ENCODE measurements at places on chromosomes 4 and X.

DNA sequence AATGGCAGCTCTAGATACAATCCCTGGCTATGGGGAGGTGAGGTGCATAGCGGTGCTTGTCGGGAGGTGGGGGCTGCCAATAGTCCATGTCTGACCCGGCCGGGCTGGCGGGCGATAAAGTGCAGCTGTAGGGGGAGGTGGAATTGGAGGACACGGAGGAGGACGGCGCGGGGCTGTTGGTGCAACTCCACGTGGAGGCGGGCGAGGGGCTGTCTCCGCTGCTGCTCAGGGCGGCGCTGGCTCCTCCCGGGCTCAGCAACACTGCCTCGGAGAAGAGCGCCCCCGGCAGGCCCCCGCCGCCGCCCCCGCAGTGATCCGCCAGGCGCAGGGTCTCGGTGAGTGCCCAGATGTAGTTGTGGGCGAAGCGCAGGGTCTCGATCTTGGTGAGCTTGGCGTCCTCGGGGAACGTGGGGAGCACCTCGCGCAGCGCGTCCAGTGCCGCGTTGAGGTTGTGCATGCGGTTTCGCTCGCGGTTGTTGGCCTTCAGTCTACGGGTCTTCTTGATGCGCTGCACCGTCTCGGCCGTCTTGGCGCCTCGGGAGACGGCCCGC, 1.3 kb downstream of the NEUROG2 start:
- no peak for DNase-seq

DNA sequence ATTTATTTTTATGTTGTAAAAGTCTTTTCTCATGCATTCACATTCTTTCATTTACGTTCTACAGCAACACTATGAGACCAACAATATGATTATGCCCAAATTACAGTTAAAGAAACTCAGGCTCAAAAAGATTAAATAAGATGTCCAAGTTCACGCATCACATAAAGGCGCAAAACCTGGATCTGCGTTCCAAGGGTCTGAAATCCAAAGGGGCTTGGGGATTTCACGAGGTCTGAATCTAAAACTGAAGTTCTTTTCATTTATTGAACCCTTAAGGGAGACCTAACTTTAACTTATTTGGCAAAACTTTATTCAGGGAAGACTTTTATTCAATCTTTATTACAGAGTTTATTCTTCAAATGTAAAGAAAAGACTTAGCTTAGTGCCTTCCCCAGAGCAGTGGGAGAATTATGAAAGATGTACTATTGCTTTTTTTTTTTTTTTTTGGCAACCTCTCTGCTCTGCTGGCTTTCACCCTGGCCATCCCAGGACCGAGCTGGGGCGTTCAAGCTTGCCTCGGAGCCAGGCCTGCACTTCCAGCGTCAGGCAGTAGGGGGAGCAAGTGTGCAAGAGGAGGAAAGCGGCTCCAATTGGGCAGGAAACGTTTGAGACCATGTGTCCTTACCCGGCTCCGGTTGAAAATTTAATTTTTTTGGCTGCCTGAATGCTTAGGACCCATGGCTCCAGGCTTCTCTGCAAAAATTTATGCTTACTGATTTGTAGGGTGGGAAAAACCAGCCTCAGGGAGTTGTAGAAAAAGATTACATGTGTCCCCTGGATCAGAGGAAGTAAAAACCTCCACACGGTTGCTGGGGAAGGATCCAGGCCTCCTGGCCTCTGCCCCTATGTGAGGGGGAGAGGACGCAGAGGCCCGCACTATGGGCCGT, 344.3 kb upstream of the KLF3 start:
- DNase-seq = peak; percentile 93

GRCh38 chr4:81550388-81550859, 78.7 kb upstream of the RASGEF1B start:
- DNase-seq = no peak

DNA sequence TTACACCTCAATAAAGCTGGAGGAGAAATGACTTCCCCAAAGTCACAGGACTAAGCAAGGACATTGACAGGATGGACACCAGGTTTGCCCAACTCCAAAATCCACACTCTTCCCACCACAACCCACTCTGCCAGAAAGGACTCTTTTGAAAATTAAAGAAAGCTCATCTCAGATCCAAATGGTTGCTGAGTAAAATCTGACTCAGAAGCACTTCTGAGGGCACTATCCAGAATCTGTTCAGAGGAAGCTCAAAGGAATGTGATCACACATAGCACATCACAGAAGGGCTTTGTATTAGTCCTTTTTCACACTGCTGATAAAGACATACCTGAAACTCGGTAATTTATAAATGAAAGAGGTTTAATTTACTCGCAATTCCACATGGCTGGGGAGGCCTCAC, 155.5 kb downstream of the RAB28 start:
- DNase-seq = no peak

DNA sequence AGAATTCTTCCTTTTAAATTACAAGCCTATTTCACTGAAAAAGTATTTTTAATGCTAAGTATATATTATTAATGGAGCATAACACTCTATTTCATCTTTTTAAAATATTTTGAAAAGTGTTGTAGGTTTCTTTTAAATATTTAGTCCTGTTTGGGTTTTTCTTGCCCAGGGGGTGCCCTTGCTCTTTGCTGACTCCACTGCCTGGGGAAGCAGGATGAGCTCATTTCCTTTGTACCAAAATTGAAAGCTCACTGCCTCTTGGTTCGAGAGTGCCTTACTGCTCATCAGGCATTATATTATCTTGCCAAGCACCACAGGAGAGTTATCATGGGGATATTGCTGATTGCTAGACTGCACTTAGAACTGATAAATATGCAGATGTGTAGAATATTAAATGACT, 819.2 kb downstream of the PCDH18 start:
- DNase-seq = no peak

DNA sequence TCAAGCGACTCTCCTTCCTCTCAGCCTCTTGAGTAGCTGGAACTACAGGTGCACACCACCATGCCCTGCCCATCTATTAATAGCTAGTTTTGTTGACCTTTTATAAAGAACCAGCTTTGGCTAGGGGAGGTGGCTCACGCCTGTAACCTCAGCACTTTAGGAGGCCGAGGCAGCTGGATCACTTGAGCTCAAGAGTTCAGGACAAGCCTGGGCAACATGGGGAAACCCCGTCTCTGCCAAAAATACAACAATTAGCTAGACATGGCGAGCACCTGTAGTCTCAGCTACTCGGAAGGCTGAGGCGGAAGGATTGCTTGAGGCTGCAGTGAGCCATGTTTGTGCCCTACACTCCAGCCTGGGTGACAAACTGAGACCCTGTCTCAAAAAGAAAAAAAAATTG, 2.7 kb downstream of the TKTL1 start:
- DNase-seq = no peak

GRCh38 chr4:95231681-95232080, 317.1 kb downstream of the UNC5C start:
- DNase-seq = no peak

DNA sequence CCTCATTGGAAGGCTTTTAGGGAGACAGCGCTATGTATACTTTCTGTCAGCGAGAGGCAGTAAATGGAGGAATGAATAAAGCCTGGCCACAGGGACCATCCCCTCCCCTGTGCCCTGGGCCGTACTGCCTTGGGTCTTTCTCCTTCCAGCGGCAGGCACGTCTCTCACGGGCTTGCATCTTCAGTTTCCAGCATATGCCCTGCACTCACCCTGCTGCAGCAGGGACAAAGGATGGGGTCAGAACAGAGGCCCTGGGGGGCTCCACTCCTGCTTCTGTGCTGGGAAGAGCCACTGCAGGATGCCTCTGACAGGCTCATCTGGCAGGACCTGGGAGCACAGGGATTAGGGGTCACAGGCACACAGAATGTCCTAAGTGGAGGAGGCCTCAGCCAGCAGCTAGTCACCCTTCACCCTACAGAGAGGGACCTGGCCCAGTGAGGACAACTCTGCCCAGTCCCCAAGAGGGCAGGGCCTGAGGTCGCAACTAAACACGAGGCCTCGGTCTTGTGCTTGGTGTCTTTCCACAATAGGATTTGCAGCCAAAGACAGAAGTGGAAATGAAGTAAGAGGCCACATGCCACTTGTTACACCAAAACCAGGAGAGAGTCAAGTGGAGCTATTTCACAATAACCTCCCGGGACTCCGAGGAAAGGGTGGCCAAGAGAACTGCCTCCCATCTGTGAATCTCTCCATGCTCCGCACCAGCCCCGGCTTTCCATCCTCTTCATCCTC, 150.8 kb downstream of the AFAP1 start:
- no peak for DNase-seq

DNA sequence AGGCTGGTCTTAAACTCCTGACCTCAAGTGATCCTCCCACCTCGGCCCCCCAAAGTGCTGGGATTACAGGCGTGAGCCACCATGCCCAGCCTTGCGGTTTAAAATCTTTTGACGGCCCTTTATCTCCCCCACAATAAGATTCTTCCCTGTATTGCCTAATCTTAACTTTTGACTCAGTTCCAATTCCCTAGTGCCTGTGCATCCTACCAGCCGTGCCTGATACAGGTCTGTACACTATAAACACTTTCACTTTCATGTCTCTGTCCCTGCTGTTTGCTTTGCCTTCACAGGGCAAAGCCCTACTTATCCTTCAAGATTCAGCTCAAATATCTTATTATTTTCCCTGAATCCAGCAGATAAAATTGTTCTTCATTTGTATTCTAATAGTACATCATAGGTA, 74.6 kb downstream of the WDR44 start:
- DNase-seq = no peak

GRCh38 chrX:20968996-20969395, 405.2 kb upstream of the CNKSR2 start:
- no peak for DNase-seq

- DNase-seq = no peak
These were observed 109.3 kb downstream of the AFF2 start for GRCh38 chrX:148609515-148610327.

- no peak for DNase-seq
These were observed 39.3 kb upstream of the CLDN34 start for GRCh38 chrX:9927698-9928482.

- no peak for DNase-seq
These were observed 99.7 kb upstream of the DDIT4L start for GRCh38 chr4:100289946-100290345.

- no peak for DNase-seq
These were observed 21.0 kb upstream of the DCTD start for GRCh38 chr4:182938205-182938645.

GRCh38 chr4:54097152-54097551, 2.8 kb upstream of the GSX2 start:
- DNase-seq = no peak

GRCh38 chrX:137945470-137945869, 379.5 kb downstream of the ZIC3 start:
- no peak for DNase-seq

- DNase-seq = no peak
These were observed 4.9 kb downstream of the UGT8 start for GRCh38 chr4:114603497-114603896.

- no peak for DNase-seq
These were observed 94.6 kb downstream of the LIMCH1 start for GRCh38 chr4:41632481-41633073.

DNA sequence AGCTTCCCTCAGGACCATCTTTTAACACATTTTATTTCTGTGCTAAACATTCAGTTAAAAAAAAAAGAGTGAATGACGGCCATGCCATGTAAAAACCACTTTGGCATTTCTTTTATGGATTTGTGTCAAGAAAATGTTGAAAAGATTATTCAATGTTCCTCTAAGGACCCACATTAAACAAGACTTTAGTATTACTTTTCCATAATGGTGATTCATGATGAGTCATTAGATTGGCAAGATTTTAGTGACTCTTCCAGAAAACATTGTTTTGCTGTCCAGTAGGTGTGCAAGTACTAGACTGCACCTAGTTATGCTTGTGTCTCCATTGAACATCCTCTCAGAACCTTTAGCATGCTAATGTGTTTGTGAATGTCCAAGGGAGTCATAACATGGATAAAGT, 748.6 kb downstream of the STPG2 start:
- no peak for DNase-seq

GRCh38 chrX:37783305-37783704, 3.4 kb downstream of the CYBB start:
- DNase-seq = no peak

- no peak for DNase-seq
These were observed 922.5 kb downstream of the RPA4 start for GRCh38 chrX:97806238-97806637.

DNA sequence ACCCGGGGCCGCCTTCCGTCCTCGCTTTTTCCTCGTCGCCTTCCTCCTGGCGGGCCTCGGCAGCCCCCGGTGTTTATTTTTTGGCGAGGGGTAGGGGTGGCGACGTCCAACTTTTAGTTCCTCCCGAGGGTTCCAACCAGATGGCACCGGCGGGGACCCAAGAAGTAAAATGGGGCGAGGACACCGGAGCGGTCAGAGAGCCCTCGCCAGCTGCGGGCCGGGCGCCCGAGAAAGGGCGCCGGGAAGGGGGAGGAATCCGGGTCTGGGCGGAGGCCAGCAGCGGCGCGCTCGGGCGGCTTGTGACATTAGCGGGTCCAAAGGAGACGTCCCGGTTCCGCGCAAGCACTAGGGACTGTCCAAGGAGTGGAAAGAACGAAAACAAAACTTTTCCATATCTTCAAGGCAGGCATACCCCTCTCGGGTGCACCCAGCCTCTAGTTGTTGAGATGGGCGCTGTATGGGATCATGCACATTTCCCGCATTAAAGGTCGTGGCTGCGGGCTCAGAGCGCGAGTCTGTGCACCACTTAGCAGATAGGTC, 691 bp upstream of the USP46 start:
- DNase-seq = no peak

DNA sequence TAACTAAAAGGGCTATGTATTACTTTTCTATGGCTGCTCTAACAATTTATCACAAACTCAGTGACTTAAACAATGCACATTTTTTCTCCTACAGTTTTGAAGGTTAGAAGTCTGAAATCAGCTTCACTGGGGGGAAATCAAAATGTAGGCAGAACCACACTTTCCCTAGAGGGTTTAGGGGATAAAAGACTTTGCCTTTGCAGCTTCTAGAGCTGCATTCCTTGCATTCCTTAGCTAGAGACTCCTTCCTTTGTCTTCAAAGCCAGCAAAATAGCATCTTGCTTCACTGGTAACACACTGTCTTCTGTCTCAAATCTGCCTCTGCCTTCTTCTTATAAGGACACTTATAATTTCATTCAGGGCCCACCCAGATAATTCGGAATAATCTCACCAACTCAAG, 152.4 kb upstream of the SPIN4 start:
- no peak for DNase-seq

GRCh38 chr4:125097729-125098128, 217.0 kb upstream of the FAT4 start:
- DNase-seq = no peak

- DNase-seq = no peak
These were observed 67.7 kb downstream of the THOC2 start for GRCh38 chrX:123665197-123665596.

DNA sequence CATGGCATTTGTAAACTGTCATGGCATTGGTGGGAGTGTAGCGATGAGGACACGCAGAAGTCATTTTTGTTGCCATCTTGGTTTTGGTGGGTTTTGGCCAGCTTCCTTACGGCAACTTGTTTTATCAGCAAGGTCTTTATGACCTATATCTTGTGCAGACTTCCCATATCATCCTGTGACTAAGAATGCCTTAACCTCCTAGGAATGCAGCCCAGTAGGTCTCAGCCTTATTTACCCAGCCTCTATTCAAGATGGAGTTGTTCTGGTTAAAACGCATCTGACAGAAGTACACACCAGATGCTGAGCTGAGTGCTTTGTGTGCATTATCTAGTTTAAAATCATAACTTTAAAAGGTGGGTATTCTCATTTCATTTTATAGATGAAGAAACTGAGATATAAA, 268.8 kb upstream of the GALNT7 start:
- no peak for DNase-seq
